RWPE1 (cell line): ENCODE measurements at places on chromosomes 6 and 20.

DNA sequence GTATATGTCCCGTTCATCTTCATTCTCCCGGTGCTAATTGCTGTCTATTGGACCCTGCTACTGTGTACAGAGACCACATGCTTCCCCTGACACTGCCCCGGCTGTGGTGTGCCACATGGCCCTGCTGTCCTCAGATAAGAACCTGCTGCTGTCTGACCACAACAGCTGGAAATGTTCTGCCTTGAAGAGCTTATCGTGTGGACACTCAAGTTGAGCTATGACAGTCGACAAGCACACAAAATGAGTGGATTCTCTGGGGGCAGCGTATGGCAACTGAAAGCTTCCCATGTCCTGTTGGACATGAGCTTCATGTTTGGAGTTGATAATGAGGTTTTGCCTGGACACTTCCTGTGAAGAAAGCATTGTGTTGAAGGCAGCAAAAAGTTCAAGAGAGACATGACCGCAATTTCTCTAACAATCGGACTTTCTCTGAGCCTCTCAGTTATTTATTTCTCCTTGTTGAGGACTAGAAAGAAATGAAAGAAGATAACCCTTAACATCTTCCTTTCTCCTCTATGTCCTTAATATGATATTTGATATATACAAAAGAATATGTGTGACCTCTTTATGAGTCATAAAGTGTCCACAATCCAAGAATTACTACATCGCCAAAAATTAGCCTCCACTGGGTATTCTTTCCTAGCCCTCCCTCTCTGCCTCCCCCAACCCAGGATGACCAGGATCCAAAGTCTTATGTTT, 187.1 kb upstream of the TCF21 start:
- no peak for DNase-seq

GRCh38 chr20:40945754-40946450, 82.7 kb upstream of the TOP1 start:
- peak; percentile 49 for DNase-seq

- no peak for DNase-seq
These were observed 100.2 kb upstream of the HMGN3 start for GRCh38 chr6:79334674-79335073.

DNA sequence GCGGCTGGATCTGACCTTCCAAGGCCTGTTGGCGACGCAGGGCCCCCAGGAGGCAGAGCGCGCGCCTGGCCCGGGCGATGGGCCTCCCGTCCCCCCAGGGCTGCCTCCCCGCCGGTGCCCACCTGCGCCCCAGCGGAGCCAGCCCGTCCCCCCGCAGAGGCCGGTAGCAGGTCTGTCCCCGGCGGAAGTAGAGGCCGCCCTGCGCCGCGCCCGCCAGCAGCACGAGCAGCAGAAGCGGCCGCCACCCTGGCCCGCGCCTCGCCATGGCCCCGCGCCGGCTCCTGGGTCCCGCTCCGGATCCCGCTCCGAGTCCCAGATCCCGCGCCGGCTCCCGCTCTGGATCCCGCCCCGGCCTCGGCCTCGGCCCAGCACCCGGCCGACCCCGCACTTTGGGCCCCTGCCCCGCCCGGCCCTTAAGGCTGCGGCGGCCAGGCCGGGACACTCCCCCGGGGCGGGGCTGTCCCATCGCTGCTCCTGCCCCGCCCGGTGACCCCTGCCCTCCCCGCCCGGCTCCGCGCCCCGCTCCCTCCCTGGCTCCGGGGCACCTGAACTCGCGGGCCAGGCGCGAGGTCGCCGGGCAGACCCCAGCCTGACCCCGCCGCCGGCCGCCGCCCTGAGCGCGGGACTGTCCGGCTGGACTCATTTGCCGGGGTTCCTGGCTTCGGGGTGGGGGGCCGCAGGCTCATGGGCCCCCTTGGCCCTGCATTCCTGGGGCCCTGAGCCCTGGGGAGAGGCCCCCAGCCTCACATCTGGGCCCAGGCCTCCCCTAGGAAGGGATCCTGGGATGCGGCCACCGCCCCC, at the start of gene CTSZ:
TSS of gene CTSZ (minus strand) at position 391 of the 801 bp plus-strand sequence. CDS start at position 265, 126 bp downstream.
- peak; percentile 75 for DNase-seq

DNA sequence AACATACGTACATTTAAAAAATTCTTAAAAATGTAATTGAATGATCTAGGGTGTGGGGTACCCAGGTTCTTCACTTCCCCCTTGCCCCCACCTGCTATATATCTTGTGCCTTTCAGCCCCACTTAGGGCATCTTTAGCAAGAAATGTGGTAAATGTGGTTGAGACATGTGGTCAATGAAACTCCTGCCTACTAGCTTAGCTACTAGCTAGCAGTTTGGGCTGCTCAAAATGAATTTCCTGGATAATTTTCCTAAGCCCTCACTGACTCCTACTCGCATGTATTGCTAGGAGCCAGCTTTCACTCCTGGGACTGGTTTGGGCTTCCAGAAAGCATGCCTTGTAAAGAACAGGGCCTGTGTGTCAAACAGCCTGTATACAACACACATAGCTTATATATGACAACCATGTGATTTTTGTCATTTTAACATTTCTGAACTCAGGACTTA, 257.3 kb downstream of the ATXN1 start:
- no peak for DNase-seq
